Hair follicular keratinocyte (primary cell): ENCODE measurements at places on chromosomes 4 and X. TPM values are rescaled to one million over a fixed set of nuclear protein-coding genes. Genes with fewer than 3 reads are reported as not detected.

The RPL34 gene
- 1,147 and 1,366 TPM in 2 replicates for total RNA-seq

The CXorf65 gene
- total RNA-seq, result not detected in 2 replicates

The ACE2 gene
- total RNA-seq, result not detected in 2 replicates

The DSPP gene
- total RNA-seq, result not detected in 2 replicates

The TMEM35A gene
- total RNA-seq, result not detected in 2 replicates

The WDR45 gene
- total RNA-seq, result 33.5 and 56.9 TPM in 2 replicates

The NPY1R gene
- not detected in 2 replicates for total RNA-seq

The KCND1 gene
- 0.23 and 0.47 TPM in 2 replicates for total RNA-seq

The TMEM271 gene
- total RNA-seq, result not detected in 2 replicates

The CTSO gene
- 1.7 and 3.7 TPM in 2 replicates for total RNA-seq

The EVC gene
- 11.7 and 23.0 TPM in 2 replicates for total RNA-seq

The ARMCX1 gene
- 19.4 and 24.8 TPM in 2 replicates for total RNA-seq

The RXFP1 gene
- total RNA-seq, result not detected in 2 replicates

The SH3D19 gene
- 25.2 and 26.5 TPM in 2 replicates for total RNA-seq

The FGF5 gene
- 1.2 and 2.1 TPM in 2 replicates for total RNA-seq

The F8 gene
- total RNA-seq, result 0.04 and 1.2 TPM in 2 replicates

The FRAS1 gene
- 8.2 and 11.1 TPM in 2 replicates for total RNA-seq

The RAB39B gene
- total RNA-seq, result 0.30 and 1.8 TPM in 2 replicates

The PPBP gene
- total RNA-seq, result 0.49 TPM in 1 of 2 replicates, not detected in the other

The XAGE1B gene
- total RNA-seq, result not detected in 2 replicates

The SSX2 gene
- total RNA-seq, result not detected in 2 replicates

The FHIP1A gene
- total RNA-seq, result 17.2 and 18.8 TPM in 2 replicates

The LEF1 gene
- 2.5 and 3.3 TPM in 2 replicates for total RNA-seq

The SLC26A1 gene
- total RNA-seq, result not detected in 2 replicates

The APELA gene
- not detected in 2 replicates for total RNA-seq

The FGFBP1 gene
- total RNA-seq, result 1,548 and 1,770 TPM in 2 replicates

The SULT1B1 gene
- total RNA-seq, result not detected in 2 replicates

The FAM50A gene
- 17.0 and 24.1 TPM in 2 replicates for total RNA-seq

The PIR gene
- 17.6 and 22.6 TPM in 2 replicates for total RNA-seq

The PF4V1 gene
- total RNA-seq, result not detected in 2 replicates

The PPP4R3C gene
- total RNA-seq, result not detected in 2 replicates

The ANXA10 gene
- total RNA-seq, result not detected in 2 replicates

The KLB gene
- 0.08 TPM in 1 of 2 replicates, not detected in the other for total RNA-seq

The VCX gene
- total RNA-seq, result 0.11 TPM in 1 of 2 replicates, not detected in the other

The TMPRSS11B gene
- not detected in 2 replicates for total RNA-seq

The NELFA gene
- 19.2 and 28.0 TPM in 2 replicates for total RNA-seq

The CYTL1 gene
- total RNA-seq, result 0.55 TPM in 1 of 2 replicates, not detected in the other

The GDPD2 gene
- 0.34 TPM in 1 of 2 replicates, not detected in the other for total RNA-seq

The ARR3 gene
- not detected in 2 replicates for total RNA-seq
